Kidney capillary endothelial cell (primary cell): ENCODE measurements at places on chromosomes 5 and 9.

DNA sequence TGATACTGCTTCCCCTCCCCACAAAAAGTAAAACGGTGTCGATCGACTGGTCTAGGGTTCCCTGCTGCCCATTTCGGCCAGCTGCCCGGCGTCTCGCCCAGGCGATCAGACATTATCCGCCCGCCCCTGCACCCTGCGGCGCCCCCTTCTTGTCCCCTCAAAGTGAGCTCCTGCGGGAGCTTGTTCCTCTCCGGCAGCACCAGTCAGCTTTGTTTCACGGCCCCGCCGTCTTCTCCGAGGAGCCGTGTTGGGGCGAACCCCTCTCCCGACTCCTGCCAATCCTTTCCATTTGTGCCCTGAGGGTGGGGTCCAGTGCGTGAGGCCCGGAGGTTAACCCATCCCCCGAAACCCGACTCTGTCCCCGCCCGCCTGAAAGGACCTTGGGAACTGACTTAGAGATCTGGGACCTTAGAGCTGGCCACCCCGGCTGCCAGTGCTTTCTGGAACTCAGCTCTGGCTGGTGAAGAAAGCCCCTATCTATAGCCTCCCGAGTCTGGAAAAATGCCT, 518 bp downstream of the UBE2B start:
- peak; percentile 24 for DNase-seq

DNA sequence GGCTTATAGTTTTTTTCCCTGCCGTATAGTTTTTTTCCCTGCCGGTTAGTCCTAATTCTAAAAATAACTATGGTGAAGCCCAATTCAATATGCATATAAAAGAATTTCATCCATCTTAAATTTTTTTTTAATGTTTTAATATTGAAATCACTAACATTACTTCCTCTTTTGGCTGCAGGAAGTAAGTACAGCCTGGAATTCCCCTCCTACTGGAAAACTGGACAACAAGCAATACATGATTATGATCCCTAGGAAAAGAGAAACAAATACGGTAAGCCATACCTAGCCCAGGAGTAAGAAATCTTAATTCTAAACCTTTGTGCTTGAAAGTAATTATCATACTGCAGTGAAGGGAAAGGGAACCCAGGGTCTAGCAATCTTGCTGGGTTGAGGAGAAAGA, 119.0 kb downstream of the NR3C1 start:
- no peak for DNase-seq

DNA sequence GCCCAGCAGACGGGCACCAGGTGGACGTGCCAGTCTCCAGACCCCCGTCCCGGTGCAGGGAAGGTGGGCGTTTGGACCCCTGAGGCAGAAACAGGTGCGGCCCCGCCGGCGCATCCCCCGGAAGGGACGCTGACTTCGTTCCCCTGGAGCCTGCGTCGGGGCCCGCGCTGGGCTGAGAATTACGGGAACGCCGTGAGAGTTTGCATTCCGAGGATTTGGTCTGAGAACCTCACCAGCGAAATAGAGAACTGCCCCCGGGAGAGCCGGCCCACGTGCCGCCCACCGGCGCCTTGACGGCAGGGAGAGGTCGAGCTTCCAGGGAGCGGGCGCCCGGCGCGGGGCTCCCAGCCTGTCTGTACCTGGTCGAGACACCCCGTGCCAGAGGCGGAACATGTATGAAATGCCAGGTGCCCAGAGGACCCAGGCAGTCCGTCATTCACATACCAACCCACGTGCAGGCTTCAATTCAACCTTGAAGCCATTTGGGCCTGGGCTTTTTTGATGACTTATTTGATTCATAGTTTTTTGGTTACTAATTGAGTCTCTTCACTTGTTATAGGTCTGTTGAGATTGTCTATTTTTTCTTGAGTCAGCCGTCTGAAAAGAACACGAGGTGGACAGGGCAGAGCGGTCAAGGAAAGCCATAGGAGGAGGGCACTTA, 877 bp upstream of the CAMSAP1 start:
- DNase-seq, result peak; percentile 21

DNA sequence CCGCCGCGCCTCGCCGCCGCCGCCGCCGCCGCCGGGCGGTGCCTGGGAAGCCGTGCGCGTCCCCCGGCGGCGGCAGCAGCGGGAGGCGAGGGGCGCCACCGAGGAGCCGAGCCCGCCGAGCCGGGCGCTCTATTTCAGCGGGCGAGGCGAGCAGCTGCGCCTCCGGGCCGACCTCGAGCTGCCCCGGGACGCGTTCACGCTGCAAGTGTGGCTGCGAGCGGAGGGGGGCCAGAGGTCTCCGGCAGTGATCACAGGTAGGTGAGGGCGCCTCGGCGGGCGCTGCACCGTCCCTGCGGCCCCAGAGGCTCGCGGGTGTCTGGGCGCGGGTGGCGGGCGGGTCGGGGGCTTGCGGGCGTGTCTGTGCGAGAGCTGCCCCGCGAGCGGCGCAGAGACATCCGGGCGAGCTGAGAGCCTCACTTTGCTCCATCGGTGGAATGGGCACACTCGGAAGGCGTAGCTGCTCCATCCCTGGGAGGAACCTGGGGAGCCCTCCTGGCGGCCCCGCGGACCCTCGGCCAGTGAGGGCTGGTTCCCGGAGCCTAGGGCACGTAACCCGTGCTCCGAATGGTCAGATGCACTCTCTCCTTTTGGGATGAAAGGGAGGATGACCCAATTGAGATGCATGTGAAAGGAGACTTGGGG, 864 bp downstream of the PAPPA start:
- no peak for DNase-seq

DNA sequence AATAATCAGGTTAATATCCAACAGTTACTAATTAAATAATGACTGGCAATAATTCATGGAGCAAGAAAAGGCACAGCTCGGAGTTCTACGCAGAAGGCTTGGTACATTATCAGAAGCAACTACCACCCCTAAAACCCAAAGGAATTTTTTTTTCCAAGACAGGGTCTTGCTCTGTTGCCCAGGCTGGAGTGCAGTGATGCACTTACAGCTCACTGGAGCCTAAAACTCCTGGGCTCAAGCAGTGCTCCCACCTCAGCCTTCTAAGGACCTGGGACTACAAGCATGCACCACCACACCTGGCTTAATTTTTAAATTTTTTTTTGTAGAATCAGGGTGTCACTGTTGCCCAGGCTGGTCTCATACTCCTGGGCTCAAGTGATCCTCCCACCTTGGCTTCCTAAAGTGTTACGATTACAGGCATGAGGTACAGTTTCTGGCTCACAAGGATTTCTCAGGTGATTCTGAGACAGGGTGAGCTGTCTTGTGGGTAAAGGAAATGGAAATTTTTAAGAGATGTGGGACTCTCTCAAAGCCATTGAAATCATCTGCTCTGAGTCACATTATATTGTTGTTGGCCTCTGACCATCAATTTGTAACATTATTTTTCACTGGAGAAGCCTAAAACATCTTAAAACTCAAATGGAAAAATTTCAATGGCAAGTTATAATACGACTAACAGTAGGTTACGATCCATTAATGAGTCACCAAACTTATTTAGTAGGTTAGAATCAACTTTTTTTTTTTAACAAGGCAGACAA, 19.7 kb upstream of the HSDL2 start:
- no peak for DNase-seq

GRCh38 chr9:130845901-130846481, 10.9 kb downstream of the ABL1 start:
- no peak for DNase-seq

- DNase-seq, result no peak
Observed at GRCh38 chr5:177132136-177133095, 1.2 kb upstream of the NSD1 start.

DNA sequence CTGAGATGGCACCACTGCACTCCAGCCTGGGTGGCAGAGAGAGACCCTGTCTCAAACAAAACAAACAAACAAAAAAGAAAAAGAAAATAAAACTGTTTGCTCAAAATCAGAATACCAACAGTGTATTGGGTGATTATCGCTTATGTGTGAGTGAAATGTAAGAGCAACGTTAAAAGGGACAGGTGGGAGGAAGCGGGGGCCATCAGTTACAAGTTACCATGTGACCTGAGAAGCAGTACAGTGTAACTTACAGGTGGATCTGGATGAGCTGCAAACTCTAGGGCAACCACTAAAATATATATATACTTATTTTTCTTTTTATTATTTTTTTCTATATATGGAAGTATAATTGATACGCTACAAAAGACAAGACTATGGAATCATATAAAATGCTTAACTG, 93.4 kb downstream of the KCNT1 start:
- DNase-seq, result no peak

- no peak for DNase-seq
Observed at GRCh38 chr9:134502809-134503211, 138.8 kb upstream of the COL5A1 start.

- DNase-seq, result no peak
Observed at GRCh38 chr5:137712139-137712667, 23.7 kb downstream of the KLHL3 start.

DNA sequence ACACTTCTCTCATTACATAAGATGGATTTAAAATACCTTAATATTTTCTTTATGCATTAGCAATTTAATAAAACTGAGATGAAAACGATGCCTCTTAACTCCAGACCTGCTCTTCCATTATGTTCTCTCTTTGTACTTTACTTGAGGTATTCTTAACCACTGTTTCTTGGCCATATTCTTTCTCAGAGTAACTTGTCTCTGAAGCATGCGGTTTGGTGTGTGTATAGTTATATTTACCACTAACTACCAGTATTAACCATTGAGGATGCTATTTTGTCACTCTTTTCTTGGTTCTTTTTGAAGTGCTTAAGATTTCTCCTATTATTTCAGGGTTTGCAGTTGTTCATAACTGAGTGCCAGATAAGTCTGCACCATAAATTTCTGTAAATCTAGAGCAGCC, 17.9 kb downstream of the TMEM167A start:
- no peak for DNase-seq

GRCh38 chr9:14315875-14316601, 2.1 kb upstream of the NFIB start:
- DNase-seq, result no peak

DNA sequence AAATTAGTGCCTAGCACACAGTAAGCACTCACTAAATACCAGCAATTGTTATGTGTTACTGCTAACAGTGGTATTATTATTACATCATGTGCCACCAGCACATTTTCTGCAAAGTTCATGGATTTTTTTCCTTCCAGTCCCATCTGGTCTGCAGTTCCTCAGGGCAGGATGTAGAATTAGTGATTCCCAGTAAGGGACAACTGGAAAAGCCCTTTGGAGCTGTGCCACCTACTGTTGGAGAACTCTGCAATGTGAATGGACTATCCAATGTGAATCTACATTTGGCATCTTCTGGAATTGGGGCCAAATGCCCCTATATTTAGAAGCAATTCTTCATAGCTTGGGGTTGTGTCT, 154.0 kb downstream of the CDH6 start:
- no peak for DNase-seq

DNA sequence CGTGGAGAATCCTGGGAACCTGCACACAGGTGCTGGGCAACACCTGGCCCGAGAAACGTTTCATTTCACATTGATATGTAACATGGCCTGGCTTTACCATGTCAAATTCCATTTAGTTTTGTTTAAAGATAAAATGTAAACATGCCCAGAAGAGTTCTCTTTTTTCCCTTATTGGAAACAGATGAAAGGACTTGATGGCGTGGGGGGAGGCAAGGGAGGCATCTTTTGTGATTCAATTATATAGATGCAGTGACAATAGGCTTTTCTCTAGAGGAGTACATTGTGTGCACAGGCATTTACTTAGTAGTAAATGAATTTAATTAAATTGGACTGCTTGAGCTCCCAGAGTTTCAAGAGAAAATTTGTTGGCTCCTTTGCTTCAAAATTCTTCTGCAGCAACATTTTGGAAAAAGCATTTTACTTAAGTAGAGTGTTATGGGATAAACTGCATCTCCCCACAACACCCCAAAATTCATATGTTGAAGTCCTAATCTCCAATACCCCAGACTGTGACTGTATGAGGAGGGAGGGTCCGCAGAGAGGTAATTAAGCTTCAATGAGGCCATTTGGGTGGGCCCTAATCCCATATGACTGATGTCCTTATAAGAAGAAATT, 254.3 kb upstream of the NFIL3 start:
- no peak for DNase-seq

- DNase-seq, result no peak
Observed at GRCh38 chr5:36066540-36067210, at the start of gene UGT3A2. UGT3A2 (minus strand) TSS chr5:36066882; CDS start chr5:36066789, 93 bp downstream.

GRCh38 chr5:136058039-136058971, 29.5 kb downstream of the TGFBI start:
- DNase-seq, result peak; percentile 51

- DNase-seq, result no peak
Observed at GRCh38 chr5:75363111-75363510, 26.1 kb downstream of the HMGCR start.

GRCh38 chr5:168312606-168313295, 21.3 kb downstream of the WWC1 start:
- no peak for DNase-seq

DNA sequence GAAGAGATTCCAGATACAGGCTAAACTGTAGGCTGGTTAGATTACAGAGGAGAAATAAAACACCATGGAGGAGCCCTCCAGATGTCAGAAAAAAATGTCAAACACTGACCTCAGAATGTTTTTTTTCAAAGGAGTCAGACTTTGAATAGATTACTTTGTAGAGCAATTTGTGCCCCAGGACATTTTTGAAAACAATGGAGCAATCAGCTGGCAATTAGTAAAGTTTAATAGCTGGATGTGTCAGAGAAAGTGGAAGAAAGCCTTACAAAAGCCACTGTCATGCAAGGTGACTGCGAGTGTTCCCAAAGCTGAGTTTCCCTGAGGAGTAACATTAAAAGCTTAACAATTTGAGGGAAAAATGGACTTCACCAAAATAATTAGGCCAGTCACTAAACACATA, 417.8 kb upstream of the CTNND2 start:
- no peak for DNase-seq

DNA sequence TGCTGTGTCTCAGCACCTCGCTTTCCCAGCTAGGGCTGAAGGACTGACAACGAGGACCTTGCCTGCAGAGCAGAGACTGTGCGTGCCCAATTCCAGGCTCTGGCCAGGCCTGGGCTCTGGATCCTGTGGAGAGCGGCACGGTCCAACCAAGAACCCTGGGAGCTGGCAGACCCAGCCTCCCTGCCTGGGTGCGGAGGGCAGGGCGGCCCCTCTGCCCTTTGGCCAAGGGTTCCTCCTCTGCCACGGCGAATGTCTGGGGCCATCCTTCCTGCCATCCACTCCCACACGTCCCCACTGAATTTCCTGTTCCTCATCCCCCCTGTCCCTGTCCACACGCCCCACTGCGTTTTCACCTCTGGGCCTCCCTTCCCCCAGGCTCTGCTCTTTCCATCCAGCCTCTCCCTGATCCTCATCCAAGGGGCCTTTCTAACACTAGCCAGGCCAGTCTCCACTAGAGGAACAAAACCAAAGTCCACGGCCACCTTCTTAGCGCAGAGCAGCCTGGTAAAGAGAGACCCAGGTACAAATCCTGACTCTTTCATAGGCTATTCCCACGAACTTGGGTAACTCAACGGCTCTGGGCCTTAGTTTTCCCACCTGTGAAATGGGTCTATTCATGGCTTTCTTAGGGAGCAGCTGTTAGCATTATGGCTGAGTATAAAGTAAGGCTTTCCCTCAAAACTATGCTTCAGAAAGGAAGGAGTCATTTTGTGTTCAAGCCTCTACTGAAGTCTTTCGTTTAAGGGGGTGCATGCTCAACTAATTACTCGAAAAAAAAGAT, 95.5 kb upstream of the PHYKPL start:
- no peak for DNase-seq

GRCh38 chr5:96870094-96871026, 5.9 kb upstream of the ERAP2 start:
- DNase-seq, result no peak
